ENCODE measurements at places on chromosomes 1 and 21.

DNA sequence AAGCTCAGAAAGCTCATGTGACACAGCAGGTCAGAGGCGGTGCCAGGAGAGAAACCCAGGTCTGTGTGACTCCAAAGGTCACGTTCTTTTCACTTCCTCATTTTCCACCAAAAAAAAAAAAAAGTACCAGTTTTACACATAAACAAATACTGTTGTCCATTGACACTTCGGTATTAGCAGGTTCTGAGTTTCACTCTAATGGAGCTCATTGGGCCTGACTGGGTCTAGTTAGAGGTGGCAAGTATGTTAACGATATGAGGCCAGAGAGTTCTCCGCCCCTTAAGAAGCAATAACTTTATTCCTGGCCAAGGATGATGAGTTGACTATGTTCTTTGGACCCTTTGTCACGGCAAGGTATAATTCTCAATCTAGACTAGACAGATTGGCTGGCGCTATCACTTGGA, 30.0 kb upstream of the SDE2 start:
- DNase-seq, result peak; percentile 76

DNA sequence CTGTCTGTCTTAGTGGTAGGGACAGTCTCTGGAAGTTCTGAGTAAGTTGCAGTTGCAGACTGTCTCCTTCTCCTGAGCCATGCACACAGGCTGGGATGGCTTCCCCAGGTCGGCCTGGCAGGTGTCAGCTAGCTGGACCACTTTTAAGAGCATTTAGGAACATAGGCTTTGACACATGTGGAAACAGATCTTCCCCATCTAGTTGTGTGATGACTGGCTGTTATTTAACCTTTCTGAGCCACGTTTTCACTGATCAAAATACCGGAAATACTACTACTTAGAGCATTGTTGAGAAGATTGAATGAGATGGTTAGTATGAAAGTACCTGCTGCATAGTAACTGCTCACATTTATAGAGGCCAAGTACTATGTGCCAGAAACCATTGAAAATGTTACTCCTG, 6.2 kb upstream of the MAPKAPK2 start:
- DNase-seq, result no peak

DNA sequence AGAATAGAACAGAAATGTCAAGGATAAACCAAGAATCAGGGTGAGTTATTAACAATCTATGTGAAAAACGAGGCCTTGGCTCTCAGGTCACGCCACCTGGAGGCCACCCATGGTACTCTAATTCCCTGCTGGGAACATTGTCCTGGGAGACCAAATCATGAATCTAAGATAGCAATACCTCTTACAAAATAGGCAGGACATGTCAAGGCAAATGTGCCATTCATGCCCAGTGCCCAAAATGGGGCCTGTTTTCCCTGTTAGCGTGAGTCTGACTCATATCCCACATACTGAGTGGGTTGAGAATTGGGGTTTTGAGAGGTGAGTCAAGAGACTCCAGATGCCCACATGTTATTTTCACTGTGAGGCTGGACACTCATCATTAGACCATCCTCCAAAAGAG, 380.8 kb downstream of the HHIPL2 start:
- peak; percentile 56 for DNase-seq

- no peak for DNase-seq
These were observed at the start of gene LRRC42 for GRCh38 chr1:53946252-53947171. Gene LRRC42, plus strand, starts transcription at chr1:53946350. Its CDS starts 5,650 bp downstream, at chr1:53952000.

DNA sequence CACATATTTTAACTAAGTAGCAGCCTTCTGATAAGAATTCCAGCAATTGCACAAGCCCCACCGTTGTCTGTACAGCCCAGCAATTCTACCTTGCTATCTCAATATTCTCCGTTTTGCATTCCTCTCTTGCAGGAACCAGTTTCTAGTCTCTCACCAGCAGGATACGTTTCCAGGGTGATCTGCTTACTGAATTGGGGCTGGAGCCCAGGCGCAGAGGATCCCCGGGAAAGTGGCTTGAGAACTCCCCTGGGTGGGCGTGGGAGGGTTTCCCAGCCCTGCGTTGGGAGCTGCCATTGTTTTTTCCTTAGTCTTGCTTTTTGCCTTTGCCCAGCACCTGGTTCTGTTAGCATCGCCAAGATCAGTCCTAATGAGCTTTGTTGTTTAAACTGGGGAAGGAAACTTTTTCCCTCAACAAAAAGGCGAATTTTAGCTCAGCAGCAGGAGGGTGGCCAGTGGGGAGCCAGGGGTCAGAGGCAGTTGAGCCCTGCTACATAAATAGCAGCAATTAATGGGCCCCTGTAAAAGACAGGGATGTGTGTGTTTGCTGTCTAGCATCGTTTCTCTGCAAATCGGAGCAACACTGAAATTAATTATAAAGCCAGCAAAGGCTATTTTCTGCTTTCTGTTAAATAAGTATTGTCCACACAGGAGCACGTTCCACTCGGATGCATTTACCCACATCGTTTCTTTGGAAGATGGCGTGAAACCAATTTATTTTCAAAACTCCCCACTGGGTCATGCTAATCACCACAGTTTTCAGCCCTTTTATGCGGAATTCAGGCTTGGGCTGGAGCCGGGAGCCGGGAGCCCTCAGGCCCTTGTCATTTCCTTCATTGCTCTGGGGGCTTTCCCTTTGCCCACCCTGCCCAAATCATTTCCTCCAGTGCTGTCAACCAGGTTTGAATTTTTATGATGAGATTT, 36.6 kb downstream of the HUNK start:
- no peak for DNase-seq

- no peak for DNase-seq
These were observed 20.9 kb upstream of the RNF223 start for GRCh38 chr1:1094981-1095380.

- peak; percentile 82 for DNase-seq
These were observed 18.8 kb downstream of the KYAT3 start for GRCh38 chr1:88973520-88974137.

DNA sequence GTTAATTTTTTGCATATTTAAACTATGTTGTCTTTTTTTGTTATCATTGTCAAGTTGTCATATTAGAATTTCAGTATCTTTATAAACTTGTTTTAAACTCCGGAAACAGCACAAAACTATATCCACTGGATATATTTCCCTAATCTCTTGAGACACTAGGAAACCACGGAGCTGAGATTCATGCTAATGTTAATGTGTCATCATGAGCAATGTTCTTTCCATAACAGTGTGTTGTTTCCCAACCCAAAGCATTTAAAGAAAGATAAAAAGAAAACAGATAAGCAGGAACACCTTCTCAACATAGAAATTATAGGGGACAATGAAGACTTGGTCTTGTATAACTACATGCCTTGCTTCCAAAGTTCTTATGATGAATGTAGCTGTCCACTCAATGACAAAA, 626.2 kb upstream of the TMPRSS15 start:
- no peak for DNase-seq

DNA sequence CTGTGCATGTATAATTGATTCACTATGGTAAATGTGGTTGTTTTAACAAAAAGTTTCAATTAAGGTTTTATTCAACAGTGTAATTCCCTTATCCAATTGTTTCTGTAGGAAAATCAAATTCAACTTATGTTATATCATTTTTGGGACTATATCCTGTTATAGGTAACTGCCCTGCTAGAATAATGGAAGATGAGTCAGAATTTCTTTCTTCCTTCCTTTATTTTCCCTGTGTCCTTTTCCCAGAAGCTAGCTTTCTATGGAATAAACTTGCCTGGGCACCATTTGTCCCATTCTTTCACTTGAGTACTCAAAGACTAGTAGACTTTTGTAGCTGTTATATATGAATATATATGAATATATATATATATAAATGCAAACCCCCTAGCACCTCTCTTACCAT, 301.3 kb downstream of the TM2D1 start:
- no peak for DNase-seq

- DNase-seq, result peak; percentile 60
These were observed 1.6 kb upstream of the SH3D21 start for GRCh38 chr1:36304521-36304920.

DNA sequence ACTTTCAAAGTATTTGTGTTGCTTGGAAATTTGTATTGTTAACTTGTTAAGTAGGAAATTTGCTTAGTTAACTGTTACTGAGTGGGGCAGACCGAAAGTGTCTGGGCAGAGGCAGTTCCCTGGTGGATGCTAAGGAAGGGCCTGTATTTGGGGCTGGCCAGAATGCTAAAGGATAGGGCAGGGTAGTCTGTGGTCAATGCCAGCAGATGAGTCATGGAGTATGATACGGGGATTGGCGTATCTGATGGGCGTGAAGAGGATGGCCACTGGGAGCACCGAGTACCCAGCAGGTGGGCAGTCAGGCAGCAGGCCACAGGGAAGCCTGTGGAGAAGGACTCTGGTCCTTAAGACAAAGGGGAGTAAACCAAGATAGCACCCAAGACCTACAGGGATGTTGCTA, 46.6 kb upstream of the SCAF4 start:
- DNase-seq, result no peak

DNA sequence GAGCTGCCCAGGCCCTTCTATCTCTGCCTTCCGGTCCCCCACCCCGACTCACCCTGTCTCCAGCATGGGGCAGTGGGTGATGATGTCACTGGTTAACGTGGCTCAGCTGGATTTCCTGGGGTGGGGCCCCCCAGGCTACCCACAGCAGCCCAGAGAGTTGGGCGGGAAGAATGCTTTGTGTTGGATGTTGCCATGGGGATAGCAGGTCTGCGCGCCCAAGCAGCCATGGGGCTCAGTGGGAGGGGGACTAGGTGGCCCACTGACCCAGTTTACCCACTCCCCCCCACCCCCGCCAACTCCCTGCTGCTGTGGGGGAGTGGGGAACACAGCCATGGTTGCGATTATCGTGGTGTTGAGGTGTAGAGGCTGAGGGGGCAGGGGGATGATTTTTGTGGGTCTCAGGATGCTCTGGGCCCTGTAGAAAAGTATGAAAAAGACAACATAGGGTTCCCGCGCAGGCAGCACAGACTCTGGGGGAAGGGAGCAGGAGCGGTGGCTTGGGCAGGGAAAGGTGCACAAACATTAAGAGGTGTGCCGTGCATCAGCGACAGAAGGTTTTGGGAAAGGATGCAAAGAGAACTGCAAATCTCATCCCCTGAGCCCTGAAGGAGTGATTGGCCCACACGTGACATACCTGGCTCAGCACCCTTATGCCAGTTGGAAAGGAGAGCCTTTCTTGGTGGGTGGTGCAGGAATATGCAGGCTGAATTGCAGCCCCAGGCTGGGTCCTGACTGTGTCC, 8.5 kb downstream of the CELSR2 start:
- no peak for DNase-seq

All from hematopoietic multipotent progenitor cell treated with erythropoietin and hydrocortisone succinate and interleukin-3 and kit ligand, for 4 days (in vitro differentiated cells).